ENCODE measurements at places on chromosomes 12 and 14. TPM values are rescaled to one million over a fixed set of nuclear protein-coding genes. Genes with fewer than 3 reads are reported as not detected.

- H3K27ac ChIP-seq: no peak overlapping the region
- no peak for DNase-seq
- H3K4me3 ChIP-seq: no peak overlapping the region
- no peaks in the 10 kb centered on the region for H3K27me3 ChIP-seq
Measured at GRCh38 chr14:67999705-68000384, 180.3 kb downstream of the RAD51B start.

MAP1LC3B2 gene
- total RNA-seq: 2.5 TPM

DNA sequence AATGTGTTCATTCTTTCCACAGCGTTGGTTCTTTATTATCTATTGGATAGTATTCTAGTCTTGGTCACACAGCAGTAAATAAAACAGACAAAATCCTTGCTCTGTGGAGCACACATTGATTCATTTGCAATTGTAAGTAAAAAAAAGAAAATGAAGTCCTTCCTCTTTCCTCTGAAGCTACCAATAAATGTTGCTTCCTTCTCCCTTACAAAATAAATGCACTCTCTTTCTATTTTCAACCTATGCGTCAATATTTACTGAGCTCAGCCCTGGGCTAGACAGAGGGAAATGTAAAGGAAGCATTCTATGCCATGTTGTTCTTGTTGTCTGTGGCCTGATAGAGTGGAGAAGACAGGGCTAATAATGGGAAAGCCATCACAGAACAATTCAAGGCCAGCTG is 2.9 kb downstream of the ABHD12B start:
- H3K4me1 ChIP-seq: peaks cover 56% of the 10 kb centered on the region
- H3K36me3 ChIP-seq: no peaks in the 10 kb centered on the region
- H3K27me3 ChIP-seq: peaks cover 43% of the 10 kb centered on the region
- DNase-seq: no peak

GNB3 gene
- total RNA-seq: 16.5 TPM

GPR68 gene
- 0.28 TPM for total RNA-seq

DNA sequence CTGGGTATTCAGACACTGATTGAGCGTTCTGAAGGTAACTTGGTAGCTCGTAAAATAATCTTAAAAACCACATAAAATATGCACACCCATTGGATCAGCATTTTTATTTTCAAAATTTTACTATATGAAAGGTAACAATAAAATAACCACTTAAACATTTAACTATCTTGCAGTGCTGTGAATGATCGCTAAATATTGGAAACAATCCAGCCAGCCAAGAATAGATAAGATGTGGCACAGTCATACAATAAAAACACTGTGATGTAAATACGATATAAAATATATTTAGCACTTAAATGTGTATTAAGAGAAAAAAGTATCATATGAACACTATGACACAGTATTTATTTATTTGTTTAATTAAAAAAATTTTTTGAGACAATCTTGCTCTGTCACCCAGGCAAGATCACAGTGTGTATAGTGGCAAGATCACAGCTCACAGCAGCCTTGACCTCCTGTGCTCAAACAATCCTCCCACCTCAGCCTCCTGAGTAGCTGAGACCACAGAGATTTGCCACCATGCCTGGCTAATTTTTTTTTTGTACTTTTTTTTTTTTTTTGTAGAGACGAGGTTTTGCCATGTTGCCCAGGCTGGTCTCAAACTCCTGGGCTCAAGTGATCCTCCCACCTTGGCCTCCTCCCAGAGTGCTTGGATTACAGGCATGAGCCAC is 39.4 kb downstream of the SDR9C7 start:
- no peak overlapping the region for H3K4me3 ChIP-seq
- peaks cover 45% of the 10 kb centered on the region for H3K27me3 ChIP-seq
- no peak overlapping the region for H3K27ac ChIP-seq
- peaks cover 4% of the 10 kb centered on the region for H3K36me3 ChIP-seq

DNA sequence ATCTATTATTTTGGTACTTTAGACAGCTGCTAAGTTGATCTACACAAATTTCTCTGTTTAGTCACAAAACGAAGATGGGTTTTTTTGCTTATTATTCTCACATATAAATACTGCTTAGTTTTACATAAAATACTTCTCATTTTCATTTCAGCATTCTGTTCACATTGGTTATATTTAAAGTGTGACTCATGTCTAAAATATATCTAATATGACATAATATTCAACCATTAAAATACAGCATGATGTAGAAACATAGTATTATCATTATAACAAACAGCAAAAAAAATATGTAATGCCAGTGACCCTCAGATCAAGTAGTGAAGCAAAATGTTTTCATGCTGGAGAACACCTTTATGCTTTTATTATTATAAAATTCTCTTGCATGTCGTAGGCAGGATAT is 63.7 kb downstream of the SH2B3 start:
- H3K4me3 ChIP-seq: no peak overlapping the region
- no peaks in the 10 kb centered on the region for H3K27me3 ChIP-seq
- no peak for DNase-seq
- peaks cover 50% of the 10 kb centered on the region for H3K36me3 ChIP-seq
- no peak overlapping the region for H3K27ac ChIP-seq

OVCH1 gene
- total RNA-seq: 0.25 TPM

CCDC175 gene
- total RNA-seq: 0.16 TPM

DNA sequence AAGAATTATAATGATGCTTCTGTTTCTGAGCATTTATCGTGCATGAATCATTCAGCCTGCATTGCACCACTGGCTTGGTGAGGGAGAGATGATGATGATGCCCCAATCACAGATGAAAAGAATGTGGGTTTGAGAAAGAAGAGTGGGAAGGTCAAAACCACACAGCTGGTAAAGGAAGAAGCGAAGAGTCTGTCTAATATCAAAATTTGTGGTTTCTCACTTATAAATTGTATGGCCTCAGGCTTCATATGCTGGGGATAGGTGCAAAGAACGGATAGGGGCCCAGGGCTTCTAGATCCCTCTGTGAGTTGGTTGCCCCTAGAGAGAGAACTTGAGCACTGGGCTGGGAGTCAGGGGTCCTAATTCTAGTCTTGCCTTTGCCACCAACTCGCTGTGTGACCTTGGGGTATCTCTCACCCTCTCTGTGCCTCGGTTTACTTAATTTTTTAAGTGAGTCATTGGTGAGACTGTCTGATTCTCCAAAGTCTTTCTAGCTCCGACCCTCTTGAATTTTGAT is 2.2 kb downstream of the OASL start:
- peaks cover 6% of the 10 kb centered on the region for H3K4me1 ChIP-seq
- H3K4me3 ChIP-seq: no peak overlapping the region
- H3K27me3 ChIP-seq: no peaks in the 10 kb centered on the region
- H3K27ac ChIP-seq: no peak overlapping the region
- DNase-seq: no peak

GRCh38 chr14:63404906-63405305 is 86.2 kb upstream of the GPHB5 start:
- H3K27me3 ChIP-seq: no peaks in the 10 kb centered on the region
- peaks cover 30% of the 10 kb centered on the region for H3K4me1 ChIP-seq
- H3K36me3 ChIP-seq: peaks cover 12% of the 10 kb centered on the region
- DNase-seq: no peak
- H3K27ac ChIP-seq: peak overlapping the region; percentile 45
- H3K4me3 ChIP-seq: no peak overlapping the region

- no peak overlapping the region for H3K4me3 ChIP-seq
- H3K36me3 ChIP-seq: peaks cover 4% of the 10 kb centered on the region
- no peak for DNase-seq
- H3K4me1 ChIP-seq: peaks cover 7% of the 10 kb centered on the region
Measured at GRCh38 chr14:44309331-44309730, 197.8 kb downstream of the FSCB start.

- H3K4me3 ChIP-seq: no peak overlapping the region
- H3K27ac ChIP-seq: no peak overlapping the region
- H3K4me1 ChIP-seq: no peaks in the 10 kb centered on the region
- DNase-seq: no peak
Measured at GRCh38 chr12:123801573-123802178, 39.6 kb downstream of the DNAH10 start.

GRCh38 chr12:15800278-15800677 is 11.1 kb upstream of the EPS8 start:
- H3K36me3 ChIP-seq: no peaks in the 10 kb centered on the region
- H3K27me3 ChIP-seq: no peaks in the 10 kb centered on the region
- DNase-seq: no peak
- peaks cover 7% of the 10 kb centered on the region for H3K4me1 ChIP-seq

DNA sequence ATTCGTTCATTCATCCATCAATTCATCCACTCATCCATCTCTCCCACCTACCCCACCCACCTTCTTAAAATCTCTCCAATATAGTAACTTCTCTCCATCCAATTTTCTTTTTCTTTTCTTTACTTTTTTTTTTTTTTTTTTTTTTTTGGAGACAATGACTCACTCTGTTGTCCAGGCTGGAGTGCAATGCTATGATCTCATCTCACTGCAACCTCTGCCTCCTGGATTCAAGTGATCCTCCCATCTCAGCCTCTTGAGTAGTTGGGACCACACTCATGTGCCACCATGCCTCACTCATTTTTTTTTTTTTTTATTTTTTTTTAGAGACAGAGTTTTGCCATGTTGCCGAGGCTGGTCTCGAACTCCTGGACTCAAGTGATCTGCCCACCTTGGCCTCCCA is 118.4 kb downstream of the SUDS3 start:
- no peaks in the 10 kb centered on the region for H3K27me3 ChIP-seq
- no peak for DNase-seq
- H3K27ac ChIP-seq: no peak overlapping the region
- H3K36me3 ChIP-seq: no peaks in the 10 kb centered on the region
- H3K4me1 ChIP-seq: peaks cover 13% of the 10 kb centered on the region

DNA sequence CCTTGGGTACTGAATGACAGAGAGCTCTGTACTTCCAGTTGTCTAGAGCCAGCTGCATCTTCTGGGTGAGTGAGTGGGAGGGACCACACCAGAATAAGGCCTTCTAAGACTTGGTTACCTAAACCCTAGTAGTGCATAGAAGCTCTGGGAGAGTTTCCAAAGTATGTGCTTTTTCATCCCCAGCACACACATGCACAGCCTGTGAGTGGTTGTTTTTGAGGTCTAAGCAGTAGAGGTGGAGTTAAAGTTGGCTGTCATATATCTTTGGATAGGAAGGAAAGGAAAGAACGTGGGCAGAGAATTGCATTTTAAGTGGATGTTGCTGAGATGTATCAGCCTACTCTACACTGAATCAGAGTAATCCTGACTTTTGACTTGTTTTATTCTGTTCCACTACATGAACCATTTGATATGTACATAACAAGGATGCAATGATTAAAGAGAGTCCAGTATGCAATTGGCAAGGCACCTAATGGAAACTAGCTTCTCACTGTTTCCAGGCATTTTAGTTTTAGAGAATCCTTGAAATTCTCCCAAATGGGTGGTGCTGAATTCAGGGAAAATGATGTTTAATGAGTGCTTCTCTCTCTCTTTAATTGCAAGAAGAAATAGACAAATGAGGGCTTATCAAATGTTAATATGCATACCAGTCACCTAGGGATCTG is 51.8 kb upstream of the PRICKLE1 start:
- H3K27me3 ChIP-seq: no peaks in the 10 kb centered on the region
- H3K27ac ChIP-seq: no peak overlapping the region
- peaks cover 6% of the 10 kb centered on the region for H3K4me1 ChIP-seq

TAS2R9 gene
- not detected for total RNA-seq

- DNase-seq: no peak
- peaks cover 13% of the 10 kb centered on the region for H3K27me3 ChIP-seq
- no peaks in the 10 kb centered on the region for H3K36me3 ChIP-seq
- H3K4me1 ChIP-seq: peaks cover 4% of the 10 kb centered on the region
Measured at GRCh38 chr12:52225752-52226151, 7.3 kb upstream of the KRT7 start.

DNA sequence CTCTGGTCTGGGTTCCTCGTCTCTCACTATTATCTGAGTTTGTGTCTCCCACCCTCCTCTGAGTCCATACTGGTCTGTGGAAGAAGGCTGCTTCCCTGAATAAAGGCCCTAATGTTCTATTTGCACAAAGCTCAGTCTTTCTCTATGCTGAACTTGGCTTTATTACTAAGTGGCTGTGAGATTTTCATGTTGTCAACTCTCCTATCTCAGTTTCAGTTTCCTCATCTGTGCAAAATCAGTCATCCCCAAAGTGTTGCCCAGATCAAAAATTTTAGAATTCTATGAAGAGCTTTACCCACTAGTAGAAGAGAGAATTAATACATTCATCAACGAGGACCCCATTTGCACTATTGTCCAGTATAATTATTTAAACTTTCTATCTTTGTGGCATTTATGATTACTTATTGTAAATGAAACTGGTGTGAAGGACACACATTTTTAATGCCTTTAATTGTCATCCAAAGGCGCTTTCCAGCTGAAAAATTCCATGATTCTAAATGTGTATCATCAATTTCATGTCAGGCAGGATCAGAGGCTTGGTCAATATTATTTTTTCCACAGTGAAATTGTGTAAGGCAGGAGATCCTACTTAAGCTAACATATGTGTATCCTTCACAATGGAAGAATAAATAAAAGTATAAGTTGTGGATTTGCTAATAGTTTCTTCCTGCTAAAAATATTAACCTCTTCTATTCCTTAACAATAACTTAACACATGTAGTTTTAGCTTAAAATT is 79.1 kb upstream of the EEA1 start:
- H3K4me3 ChIP-seq: no peak overlapping the region
- H3K27ac ChIP-seq: no peak overlapping the region
- no peak for DNase-seq
- H3K36me3 ChIP-seq: no peaks in the 10 kb centered on the region

GRCh38 chr12:105235281-105235731 is 668 bp downstream of the APPL2 start:
- no peaks in the 10 kb centered on the region for H3K36me3 ChIP-seq
- peaks cover 8% of the 10 kb centered on the region for H3K27me3 ChIP-seq
- DNase-seq: no peak
- H3K4me1 ChIP-seq: peaks cover 17% of the 10 kb centered on the region
- peak overlapping the region; percentile 90 for H3K27ac ChIP-seq

GRCh38 chr12:47767216-47767724 is 5.8 kb upstream of the SLC48A1 start:
- peak; percentile 76 for DNase-seq
- no peak overlapping the region for H3K27ac ChIP-seq
- H3K4me1 ChIP-seq: peaks cover 18% of the 10 kb centered on the region
- H3K36me3 ChIP-seq: no peaks in the 10 kb centered on the region
- H3K4me3 ChIP-seq: no peak overlapping the region

VDR gene
- 0.76 TPM for total RNA-seq

DNA sequence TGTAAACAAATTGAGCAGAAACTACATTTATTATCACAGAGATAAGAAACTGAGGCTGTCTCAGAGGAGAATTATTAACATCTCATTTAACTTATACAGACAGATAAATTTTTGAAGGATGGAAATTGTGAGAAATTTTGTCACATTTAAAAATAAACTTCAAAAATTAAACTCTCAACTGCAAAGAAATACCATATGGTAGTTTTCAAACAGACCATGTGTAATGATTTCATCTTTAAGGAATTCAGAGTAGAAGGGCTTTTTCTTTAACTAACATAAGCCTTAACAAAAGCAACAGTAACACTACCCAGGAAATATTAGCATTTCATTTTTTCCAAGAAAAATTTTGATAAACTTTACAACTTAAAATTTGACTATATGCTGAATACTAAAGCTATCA is 26.6 kb downstream of the NUP37 start:
- no peak overlapping the region for H3K4me3 ChIP-seq
- H3K27ac ChIP-seq: no peak overlapping the region
- no peaks in the 10 kb centered on the region for H3K27me3 ChIP-seq
- peaks cover 37% of the 10 kb centered on the region for H3K36me3 ChIP-seq
- no peaks in the 10 kb centered on the region for H3K4me1 ChIP-seq
